ENCODE measurements at places on chromosomes 11 and 22.

- DNase-seq = no peak
Measured at GRCh38 chr11:129189646-129190045, 2.5 kb downstream of the ARHGAP32 start.

GRCh38 chr11:68685656-68686380 is 1.5 kb downstream of the GAL start:
- no peak for DNase-seq

- no peak for DNase-seq
Measured at GRCh38 chr11:118319337-118319707, 14.8 kb downstream of the CD3E start.

DNA sequence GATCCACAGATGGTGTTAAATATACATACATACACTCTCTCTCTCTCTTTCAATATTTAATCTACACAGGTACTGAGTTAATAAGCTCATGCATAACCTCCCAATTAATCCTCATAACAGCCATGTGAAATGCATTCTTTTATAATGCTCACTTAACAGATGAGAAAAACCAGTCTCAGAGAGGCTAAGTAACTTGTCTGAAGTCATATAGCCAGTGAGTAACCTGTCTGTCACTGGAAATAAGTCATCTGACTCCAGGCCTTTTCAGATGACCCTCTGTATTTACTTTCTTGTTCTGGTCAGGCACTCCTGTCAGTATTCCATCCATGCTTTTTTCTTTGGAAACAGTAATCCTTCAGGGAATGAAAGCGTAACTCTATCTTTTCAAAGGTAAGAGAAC is 594.0 kb upstream of the TENM4 start:
- no peak for DNase-seq

DNA sequence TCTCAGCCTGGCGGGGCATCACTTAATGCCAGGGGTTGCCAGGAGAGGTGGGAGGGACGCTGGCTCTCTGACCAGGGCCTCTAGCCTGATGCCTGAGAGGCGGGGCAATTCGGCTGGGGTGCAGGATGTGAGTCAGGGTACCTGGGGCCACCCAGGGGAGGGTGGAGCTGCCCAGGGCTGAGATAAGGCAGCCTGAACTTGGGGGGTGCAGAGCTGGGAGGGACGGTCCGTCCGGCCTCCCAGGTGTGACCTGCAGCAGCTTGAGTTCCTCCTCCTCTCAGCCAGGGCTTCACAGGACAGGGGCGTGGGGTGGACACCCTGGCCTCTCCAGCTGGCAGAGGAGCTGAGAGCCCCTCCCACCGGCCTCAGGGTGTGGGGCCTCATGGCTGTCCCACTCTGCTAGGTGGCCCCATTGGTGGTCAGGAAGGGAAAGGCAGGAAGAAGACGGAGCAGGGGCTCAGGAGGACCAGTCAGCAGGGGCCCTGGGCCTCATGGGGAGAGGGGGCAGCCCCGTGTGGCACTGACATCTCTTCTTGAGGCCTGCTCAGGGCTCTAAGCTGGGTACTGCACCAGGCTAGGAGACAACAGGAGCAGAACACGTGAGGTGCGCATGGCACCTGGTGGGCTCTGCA is 942 bp upstream of the RPS6KA4 start:
- DNase-seq = peak; percentile 28

DNA sequence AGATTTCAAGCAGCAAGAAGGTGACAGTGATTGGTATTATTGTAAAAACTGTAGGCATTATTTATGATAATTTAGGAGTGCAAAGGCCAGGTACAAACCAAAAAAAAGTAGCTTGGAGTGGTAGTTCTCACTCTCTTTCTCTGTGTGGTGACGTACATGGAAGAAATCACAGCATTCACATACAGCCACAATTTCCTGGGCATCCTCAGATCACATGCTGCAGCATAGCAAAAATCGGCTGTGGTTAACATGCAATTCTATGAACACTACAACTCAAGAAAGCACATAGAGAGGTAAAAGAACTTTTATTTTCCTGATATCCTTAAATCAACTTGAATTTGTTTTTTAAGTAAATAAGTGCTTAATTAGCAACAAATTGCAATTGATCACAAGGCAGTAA is 875.8 kb downstream of the DLG2 start:
- DNase-seq = no peak

GRCh38 chr11:69700278-69701140 is 3.3 kb downstream of the FGF19 start:
- DNase-seq = no peak

DNA sequence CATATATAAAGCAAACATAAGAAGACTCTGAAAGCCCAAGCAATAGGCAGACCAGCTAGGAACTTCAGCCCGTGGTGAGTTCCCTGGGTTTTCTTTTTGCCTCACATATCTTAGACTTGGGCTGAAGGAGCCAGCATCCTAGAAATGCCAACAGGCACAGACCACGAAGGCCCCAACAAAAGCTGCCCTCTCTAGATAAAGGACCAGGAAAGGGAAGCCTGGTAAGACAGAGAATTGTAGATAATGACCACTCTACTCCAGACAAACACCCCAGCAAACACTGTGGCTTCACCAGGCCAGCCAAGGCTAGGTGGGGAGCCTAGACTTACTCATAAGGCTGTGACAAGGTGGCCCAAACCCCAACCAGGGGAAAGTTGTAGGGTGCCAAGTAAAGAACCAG is 11.2 kb downstream of the GAL start:
- no peak for DNase-seq

GRCh38 chr22:48941033-48941902 is 886.4 kb downstream of the BRD1 start:
- DNase-seq = no peak

DNA sequence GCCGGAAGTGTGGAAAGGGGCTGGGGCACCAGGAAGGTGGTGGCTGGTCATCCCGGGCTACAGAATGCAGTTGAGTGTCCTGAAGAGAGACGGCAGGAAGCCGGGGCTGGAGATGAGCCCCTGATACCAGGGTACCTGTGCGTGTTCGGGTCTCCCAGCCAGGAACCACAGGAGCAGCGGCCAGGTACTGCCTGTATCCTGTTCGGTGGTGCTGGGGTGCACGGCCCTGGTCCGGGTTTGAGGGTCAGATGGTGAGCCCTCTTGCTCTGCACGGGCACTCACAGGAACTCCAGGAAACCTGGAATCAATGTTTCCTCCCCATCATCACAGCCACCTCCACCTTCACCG is 253.1 kb upstream of the B3GAT1 start:
- no peak for DNase-seq

GRCh38 chr22:32475468-32476010 is 928 bp downstream of the FBXO7 start:
- DNase-seq = no peak

DNA sequence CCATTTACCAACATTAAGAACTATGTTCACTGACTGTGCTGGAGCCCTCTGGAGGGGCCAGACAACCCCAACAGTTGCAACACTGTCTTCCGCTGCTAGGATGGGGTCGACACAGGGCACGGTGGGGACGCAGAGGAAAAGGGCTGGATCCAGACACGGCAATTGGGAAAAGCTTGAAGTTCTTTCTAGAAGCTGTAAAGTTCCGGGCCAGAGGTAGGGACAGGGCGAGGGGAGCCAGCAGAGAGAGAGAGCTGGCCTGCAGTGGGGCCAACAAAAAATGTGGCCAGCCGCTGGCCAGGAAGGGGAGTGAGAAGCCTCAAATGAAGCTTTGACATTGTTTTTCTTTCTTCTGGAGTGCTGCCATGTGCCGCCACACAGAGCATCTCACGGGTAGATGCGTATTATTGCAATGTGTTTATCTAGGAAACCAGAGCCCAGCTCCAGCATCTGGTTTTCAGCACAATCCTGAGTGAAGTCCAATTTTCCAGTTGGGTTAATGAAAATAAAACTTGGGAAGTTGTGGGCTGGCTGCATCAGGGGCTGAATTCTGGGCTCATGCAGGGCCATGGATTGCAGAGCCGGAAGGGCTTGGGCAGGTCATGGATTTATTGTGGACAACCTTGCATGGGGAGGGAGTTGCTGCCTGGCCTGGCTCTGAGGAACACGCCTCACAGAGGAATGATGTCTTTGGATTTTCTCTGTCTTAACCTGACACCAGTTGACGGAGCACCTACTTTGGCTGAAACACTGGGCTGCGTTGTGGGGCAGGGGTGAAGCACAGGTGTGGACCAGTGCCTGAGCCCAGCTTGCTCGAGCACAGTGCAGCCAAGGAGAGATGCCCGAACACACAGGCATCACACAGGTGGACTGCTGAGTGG is 67.6 kb upstream of the AMPD3 start:
- no peak for DNase-seq

- no peak for DNase-seq
Measured at GRCh38 chr11:75767793-75768111, 826 bp upstream of the DGAT2 start.

DNA sequence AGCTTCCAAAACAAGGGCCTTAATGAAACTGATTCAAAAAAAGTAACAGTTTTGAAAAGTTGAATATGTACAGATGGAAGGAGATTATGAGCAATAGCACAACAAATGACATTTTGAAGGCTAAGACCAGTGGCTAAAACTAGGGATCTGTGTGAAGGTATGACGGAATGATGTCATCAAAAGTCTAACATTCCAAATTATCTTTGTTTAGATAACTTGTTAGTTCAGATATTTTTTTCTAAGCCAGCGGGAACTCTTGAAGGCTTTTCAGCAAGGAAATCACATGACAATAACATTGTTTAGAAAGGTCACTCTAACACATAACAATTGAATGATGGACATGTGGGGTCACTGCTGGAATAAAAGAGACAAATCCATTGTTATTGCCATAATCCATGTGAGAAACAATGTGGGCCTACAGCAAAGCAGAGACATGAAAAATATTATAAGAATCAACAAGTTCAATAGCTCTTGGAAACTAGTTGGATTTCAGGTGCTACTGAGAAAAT is 260.5 kb downstream of the CASP12 start:
- no peak for DNase-seq

DNA sequence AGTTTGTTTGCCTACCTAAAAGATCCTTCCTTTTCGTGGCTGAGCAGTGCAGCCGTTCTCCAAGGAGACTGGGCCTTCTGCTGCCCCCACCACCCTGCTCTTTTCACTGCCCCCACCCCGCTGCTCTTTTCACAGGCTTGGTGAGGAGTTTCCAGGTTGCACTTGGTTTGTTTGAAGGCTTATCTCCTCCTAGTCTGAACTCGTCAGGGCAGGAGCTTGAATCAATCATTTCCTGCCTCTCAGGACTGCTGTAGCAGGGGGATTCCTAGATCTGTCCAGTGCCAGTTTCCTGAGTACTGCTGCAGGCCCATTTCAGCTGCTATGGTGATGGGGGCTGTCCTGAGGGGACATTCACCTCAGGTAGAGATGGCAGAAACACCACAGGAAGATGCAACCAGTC is 10.0 kb downstream of the MED15 start:
- DNase-seq = no peak

DNA sequence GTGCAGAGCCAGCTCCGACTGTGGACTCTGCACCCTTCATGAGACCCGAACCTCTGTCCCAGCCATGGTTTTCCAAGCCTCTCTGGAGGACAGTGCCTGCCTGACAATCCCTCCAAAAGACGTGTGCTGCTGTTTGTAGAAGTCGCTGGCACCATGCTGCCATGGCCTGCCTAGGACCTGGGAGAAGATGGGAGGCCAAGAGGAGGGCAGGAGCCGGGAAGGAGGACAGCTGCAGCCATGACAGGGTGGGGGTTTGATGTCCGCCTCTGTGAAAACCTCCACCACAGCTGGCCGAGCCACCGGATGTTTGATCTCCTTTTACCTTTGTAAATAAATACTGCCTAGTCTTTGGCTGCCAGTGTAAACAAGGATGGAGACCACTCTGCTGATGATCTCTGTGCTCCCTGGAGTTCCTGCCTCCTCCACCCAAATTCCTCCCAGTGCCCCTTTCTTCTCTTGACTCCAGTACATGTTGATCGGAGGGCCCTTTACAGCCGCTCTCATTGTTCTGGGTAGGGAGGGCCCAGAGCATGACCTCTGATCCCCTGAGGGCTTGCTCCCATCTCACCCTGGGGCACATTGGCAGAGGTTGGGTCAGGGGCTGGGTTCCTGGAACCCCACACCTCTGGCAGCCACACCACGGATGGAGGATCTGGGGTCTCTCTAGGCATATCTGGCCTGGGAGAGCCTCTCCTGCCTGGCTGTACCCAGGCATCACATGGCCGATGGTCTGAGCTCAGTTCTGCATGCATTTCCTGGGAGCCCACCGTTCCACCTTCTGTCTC is 66.9 kb downstream of the BCR start:
- no peak for DNase-seq

DNA sequence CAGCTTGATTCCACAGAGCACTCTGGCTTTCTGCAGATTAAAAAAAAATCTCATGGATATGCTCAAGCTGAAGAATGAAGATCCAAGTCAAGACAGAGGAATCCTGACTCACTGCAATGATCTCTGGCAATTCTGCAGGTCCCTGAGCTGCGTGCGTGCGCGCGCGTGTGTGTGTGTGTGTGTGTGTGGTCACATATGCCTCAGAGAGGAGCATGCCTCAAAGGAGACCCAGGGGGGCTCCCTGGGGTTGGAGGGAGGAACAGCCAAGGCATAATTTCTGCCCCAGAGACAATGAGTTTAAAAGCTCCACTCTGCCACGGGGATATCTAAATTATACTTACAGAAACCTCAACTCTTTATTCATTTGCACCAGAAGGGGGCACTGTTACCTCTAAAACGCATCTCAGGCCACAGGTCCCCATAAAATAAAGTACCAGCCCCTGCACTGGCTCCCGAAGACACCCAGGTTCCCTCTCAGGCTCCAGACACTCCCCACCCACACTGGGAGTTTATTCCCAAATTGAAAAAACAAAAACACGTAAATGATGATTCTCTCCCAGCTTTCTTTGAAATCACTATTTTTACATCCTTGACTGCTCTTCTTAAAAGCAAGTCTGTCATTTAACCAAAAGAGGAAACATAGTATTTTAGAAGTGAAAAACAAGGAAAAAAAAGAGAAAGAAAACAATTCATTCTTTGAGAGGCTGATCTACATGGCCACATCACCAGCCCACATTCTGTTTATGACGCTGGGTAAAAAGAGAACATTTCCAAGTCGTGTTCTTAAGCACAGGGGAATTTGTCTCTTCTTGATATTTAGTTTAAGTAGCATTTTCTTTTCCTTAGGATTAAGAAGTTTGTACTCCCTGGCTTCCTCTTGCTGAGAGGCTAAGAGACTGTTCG is 401.0 kb downstream of the LARGE1 start:
- DNase-seq = no peak

- no peak for DNase-seq
Measured at GRCh38 chr11:78737891-78738290, 163.2 kb upstream of the NARS2 start.

DNA sequence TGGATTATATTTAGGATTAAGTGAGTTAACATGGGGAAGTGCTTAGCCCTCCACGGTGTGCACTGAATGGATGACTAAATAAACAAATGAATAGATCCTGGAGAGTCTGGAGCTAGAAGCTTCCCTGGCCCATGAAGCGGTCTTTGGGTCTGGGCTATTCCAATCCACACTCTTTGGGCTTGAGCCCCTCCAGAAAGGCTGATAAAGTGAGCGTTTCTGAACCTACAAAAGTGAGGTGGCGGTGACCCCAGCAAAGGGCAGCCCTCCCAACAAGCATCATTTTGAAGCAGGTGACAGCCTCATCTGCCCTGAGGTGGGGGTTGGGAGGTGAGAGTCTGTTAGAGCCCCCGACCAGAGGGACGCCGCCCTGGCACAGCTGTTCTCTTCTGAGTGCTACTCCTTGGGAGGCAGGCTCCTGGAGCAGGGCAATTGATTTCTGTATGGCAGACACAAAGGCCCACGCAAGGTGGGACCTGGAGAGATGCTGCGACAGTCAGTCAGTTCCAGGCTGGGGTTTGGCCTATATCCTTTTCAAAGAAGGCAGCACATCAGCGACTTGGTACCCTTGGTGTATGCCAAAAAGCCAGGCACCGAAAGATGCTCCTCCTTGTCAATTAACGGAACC is 157.8 kb downstream of the CACNA1I start:
- DNase-seq = no peak

Measured in activated T-helper 2 cell treated with anti-CD3 and anti-CD28 coated beads, Interferon-gamma antibody, Interleukin-2, Interleukin-4, amounts not matched to agents 10 μg/mL and 5 μg/mL and 100 μg/mL, durations not matched to agents 14 hours and 24 hours and 36 hours (primary cell).